ENCODE measurements at places on chromosomes 11 and 22.

- no peak for DNase-seq
Measured at GRCh38 chr22:27467711-27468110, 333.8 kb downstream of the MN1 start.

GRCh38 chr22:48577014-48577690, 1250.5 kb downstream of the BRD1 start:
- DNase-seq: no peak

GRCh38 chr22:45884201-45885062, 92.5 kb downstream of the WNT7B start:
- DNase-seq: peak; percentile 73

DNA sequence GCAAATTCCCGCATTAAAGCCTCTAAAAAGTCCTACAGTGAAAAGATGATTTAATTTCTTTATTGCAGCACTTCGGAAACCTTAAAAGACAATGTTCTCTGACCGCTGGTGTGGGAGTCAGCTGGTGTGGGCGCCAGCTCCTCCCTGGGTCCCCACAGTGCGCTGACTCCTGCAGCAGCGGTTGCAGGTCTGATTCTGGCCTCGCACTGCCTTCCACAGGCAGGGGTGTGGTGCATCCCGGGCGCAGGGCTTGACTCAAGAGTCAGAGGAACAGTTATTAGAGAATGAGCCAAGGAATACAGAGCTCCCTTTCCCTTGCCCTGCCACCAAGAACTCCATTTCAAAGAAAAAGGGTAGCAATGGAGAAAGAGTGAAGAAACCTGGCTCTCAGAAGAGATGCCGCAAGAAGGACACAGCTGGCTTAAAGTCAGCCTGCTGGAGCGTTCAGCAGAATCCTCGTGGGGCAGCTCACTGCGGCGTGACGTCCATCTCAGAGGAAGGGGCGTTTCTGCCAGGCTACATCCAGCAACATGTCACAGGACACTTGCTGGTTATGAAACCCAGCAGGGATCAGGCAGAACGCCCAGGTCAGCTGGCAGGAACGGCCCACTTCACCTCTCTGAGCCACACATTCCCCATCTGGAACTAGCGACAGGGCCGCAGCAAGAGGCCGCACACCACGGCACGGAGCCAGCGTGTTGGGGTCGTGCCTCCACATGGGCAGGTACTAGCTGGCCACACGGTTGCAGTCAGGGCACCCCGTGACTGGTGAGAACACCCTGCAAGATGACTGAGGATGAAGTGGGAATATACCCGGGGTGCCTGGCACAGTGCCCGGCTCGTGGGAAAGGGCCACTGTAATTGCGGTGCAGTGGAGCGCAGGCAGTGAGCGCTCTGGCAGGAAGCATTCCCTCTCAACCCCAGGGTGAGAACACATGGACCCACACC, 18.1 kb upstream of the EFCAB6 start:
- peak; percentile 41 for DNase-seq

DNA sequence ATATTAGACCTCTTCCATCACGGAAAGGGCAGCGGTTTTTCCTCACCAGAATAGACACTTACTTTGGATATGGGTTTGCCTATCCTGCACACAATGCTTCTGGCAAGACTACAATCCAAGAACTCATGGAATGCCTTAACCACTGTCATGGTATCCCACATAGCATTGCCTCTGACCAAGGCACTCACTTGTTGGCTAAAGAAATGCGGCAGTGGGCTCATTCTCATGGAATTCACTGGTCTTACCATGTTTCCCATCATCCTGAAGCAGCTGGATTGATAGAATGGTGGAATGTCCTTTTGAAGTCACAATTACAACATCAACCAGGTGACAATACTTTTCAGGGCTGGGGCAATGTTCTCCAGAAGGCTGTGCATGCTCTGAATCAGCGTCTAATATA, 20.8 kb downstream of the MS4A4E start:
- DNase-seq: no peak

GRCh38 chr11:120141768-120142423, 4.0 kb upstream of the TRIM29 start:
- DNase-seq: no peak

- DNase-seq: no peak
Measured at GRCh38 chr11:6927030-6927617, 898 bp downstream of the ZNF215 start.

- DNase-seq: no peak
Measured at GRCh38 chr22:17939011-17939410, 85.3 kb downstream of the MICAL3 start.

- DNase-seq: no peak
Measured at GRCh38 chr11:71060391-71060791, 192.0 kb downstream of the SHANK2 start.

DNA sequence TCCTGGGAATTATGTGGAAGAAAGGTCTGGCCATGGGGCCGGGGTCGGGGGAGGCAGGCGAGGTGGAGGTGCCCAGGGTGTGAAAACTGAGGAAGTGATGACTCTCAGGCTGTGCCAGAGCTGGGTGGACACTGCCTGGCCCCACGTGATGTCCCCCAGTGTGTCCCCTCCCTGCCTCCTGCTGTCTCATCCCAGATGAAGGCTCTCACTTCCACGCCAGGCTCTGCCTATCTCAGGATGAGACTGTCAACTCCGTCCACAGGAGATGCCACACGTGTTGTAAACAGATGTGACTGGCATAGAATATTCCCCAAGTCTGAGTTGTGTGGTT, 51.4 kb downstream of the RPS6KA4 start:
- no peak for DNase-seq

GRCh38 chr11:61980783-61981541, 13.5 kb upstream of the FTH1 start:
- DNase-seq: no peak

DNA sequence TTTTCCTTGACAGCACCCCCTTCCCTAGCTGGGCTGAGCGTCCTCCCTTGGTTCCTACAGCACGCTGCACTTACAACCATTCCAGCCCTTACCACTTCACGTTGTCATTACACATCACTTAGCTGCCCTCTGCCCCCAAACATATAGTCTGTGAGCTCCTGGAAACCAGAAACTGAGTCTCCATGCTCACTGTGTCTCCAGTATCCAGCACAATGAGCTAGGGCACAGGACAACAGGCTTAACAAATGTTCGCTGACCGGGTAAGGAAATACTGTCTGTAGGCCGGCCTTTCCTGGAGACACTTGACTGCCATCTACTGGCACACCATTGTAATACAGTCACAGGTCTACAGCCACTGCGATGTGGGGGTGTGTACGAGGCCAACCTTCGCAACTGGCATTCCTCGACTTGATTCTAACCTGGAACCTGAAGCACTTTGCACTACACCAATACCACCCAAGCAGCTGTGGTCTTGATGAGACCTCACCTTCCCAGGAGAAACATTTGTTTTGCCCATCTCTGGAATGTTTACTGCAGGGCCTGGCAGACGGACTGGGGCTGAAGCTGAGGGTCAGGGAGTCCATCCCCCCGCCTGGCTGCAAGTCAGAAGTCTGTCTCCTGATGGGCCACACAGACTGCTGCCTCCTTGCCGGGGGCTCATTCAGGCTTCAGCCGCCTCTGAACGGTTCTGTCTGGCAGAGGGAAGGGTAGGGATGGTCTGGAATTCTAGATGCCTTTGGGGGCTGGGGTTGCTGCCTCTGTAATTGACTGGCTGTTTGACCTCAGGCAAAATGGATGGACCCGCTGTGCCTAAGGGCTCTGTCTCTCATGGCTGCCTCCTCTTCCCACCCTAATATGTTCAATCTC, 72.0 kb downstream of the SYN3 start:
- DNase-seq: peak; percentile 78

GRCh38 chr22:20624161-20624616, 116.8 kb downstream of the MED15 start:
- no peak for DNase-seq

GRCh38 chr22:38397189-38398085, 57.6 kb downstream of the KCNJ4 start:
- no peak for DNase-seq

GRCh38 chr11:94032066-94032465, 10.9 kb downstream of the HEPHL1 start:
- DNase-seq: peak; percentile 38

- DNase-seq: no peak
Measured at GRCh38 chr11:92702805-92703448, 266.5 kb upstream of the MTNR1B start.
